ENCODE measurements at places on chromosomes 4 and X. TPM values are rescaled to one million over a fixed set of nuclear protein-coding genes. Genes with fewer than 3 reads are reported as not detected.

FAM9C gene
- not detected for total RNA-seq

FAM47E gene
- total RNA-seq: not detected

GRCh38 chrX:40734971-40735324, 394 bp downstream of the MED14 start:
- no peaks in the 10 kb centered on the region for H3K27me3 ChIP-seq
- peak overlapping the region; percentile 88 for H3K4me3 ChIP-seq
- peak; percentile 45 for DNase-seq
- no peaks in the 10 kb centered on the region for H3K36me3 ChIP-seq

FATE1 gene
- total RNA-seq: not detected
